T-cell (primary cell): ENCODE measurements at places on chromosomes 6 and 20.

DNA sequence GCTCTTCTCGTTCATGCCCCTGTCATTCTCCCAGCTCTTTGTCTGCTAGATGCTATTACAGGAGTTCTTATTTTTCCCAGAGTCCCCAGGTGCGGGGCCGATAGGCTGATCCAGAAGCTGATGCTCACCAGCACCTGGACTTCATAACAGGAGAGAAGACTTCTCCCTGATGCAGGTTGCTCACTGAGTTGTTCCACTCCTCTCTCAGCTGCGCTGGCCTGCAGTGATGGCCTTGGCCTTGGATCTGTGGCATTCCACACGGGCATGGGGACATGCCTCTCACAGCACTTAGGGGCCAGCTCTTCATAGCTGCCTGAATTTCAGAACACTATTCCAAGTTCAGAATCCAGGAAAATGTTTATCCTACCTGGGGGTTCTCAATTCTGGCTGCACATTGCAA lies 7.1 kb upstream of the TXNDC5 start:
- DNase-seq, result no peak

GRCh38 chr6:35500782-35501181 lies 3.9 kb upstream of the TEAD3 start:
- no peak for DNase-seq

- DNase-seq, result no peak
These were observed 110.4 kb downstream of the ADGB start for GRCh38 chr6:146709036-146709622.

DNA sequence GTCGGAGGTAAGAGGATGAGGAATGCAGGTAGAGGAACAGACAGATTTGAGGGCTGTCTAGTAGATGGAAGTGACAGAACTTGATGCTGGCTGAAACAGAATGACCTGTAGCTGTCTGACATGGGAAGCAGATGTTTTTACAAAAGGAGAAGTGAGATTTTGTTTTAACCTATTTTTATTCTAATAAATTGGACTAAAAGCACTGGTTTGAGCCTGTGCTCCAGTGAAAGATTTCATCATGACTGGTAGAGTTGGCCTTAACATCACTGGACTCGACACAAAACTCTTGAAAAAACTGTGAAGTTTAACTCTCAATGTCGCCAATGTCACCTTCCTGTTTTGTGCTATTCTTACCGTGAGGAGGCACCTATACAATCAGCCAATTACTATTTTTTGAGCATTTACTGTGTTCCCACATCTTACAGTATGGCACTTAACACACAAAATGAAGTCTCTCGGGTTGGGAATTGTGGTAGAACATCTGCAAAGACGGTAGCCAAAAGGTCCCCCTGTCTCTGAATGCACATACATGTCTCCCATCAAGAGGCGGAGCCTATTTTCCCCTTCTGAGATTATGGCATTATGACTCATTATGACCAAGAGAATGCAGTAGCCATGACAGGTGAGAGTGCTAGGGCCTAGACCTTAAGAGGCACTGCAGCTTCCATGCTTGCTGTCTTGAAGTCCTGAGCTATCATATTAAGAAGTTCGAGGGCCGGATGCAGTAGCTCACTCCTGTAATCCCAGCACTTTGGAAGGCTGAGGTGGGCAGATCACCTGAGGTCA lies 93.2 kb downstream of the FOXF2 start:
- no peak for DNase-seq

DNA sequence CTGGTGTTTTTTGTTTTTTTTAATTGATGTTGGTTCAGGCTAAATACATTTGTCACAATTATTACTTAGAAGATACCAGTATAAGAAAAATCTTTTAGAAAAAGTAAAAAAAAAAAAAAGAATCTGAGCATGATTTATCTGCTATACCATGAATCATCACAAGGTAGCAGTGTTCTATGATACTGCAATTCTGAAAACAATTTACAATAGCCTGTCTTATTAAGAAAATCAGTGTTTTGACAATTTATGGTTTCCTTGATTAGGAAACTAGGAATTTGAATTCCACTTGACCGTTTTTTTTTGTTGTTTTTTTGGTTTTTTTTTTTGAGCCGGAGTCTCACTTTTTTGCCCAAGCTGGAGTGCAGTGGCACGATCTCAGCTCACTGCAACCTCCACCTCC lies 9.3 kb upstream of the MAK start:
- no peak for DNase-seq

DNA sequence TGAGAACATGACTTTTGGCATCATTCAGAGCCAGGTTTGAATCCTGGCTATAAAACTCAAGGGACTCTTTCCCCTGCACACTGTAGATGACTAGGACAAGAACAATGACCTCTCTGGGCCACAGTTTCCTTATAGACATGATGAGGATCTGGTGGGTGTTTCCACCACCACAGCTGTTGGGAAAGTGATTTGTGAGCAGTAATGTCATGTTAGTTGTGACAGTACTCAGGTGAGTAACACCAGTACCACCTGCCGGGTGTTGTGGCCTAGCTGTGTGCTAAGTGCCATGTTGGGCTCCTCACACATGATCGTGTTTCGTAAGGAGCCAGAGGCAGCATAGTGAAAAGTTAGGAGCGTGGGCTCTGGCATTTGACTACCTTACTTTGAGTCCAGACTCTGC lies 24.1 kb downstream of the HM13 start:
- DNase-seq, result no peak

DNA sequence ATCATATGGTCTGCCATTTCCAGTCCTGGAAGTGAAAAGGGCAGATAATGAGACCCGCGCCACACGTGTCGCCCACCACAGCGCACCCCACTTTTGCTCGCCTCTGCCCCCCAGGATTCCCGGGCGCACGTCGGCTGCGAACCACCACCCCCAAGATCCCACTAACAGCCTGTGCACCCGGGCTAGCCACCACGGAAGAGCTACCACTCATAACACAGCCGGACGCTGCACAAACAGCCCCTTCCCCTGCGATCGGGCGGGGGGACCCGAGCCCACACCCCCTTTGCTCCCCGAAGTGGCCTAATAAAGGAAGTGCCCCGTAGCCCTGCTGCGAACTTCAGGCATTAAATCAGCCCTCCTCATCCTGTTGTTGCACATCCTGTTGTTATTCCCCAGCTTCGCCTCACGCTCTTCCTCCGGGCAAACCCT lies 506 bp downstream of the CITED2 start:
- DNase-seq, result no peak

DNA sequence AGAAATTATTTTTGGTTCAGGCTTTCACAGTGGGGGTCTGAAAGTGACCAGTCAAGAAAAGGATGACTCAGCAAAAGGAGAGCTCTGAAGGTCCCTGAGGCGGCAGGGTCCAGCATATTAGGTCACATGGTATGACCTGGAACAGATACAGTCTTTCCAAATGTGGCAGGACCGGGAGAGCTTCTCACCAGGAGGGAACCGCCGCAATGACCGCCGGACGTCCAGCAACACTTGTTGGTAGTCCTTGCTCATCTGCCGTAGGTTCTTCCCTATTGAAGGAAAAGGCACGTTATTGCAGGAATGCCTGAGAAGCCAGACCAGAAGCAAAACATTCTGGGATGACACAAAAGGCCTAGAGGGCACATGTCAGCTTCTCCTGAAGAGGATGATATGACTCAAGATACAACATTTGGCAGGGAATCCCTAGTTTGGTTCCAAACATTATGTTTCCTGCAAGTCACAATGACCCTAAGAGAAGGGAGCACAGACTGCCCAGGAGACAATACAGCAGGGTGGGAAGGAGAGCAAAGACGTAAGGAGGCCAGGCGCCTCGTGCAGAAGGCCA lies 17.4 kb downstream of the TBC1D20 start:
- DNase-seq, result no peak

DNA sequence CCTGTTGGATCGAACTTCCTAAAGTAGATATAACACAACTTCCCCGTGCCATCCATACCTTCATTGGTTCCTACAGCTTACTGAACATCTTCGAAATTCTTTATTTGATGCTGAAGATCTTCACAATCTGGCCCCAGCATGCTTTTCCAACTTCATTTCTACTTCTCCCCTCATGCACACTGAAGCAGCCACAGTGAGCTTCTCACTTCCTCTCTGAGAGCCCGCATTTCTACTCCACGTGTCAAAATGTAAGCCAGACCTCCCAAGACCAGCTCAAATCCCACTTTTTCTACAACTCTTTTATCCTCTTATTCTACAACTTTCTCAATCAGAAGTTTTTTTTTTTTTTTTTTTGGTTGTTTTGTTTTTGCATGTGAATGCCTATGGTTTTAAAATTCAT lies 254.7 kb downstream of the GMPR start:
- DNase-seq, result no peak

DNA sequence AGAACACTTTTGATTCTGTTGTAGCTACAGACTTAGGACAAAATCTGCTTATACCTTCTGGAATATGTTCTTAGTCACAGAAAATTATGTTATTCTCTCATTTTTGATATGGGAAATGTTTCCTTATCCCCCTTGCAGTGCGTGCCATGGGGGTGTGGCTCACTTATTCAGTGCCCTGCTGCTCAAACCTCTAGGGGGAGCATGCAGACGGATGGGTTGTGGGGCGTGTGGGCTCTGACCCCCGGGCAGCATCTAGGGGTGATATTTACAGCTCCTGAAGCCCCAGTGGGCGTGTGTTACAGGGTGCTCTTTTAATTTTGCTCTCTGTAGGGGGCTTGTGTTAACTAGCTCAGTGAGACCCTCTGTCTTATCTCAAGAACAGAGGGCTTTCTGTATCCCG lies 61.3 kb upstream of the FERMT1 start:
- no peak for DNase-seq

DNA sequence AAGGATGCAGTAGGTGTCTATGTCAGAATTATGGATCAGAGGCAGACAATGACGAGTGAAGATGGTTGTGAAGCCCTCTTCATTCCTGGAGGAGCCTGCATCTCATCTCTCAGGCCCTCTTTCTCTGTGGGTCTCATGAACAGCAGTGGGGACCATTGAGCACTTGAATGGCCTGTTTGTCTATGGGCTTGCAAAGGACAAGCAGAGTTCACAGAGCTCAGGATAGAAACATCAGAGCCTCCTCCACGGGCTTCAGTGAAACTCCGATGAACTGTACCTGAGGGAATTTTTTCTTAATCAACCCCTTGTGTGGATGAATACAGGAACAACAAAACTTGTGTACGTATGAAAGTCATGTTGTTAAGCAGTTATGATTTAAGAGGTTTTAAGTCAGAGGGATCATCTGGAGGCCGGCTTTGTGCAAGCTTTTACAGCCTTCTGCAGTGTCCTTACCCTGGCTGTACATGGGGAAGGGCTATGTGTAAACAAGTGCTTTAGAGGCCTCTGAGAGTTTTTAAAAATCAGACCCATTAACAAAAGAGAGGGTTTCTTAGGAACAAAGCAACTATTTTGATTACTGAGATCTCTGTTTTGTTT lies 29.7 kb upstream of the PI16 start:
- DNase-seq, result no peak

- DNase-seq, result no peak
These were observed 567.4 kb downstream of the C6orf118 start for GRCh38 chr6:164741938-164742451.

DNA sequence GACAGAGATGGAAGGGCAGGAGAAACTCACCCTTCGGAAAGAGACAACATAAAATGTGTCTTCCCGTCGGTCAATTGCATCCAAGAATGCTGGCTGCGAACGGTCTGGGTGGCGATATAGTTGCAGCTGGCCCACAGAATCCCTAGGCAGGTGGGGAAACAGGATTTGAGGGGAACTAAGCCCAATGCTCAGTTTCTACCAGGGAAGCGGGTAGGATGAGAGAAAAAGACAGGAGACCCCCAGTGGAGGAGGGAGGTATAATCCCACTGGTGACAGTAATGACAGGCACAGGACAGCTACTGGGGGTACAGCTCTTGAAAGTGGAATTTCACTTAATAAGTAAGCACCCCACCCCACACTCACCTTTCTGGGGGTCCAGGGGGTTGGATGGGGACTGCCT lies 7.5 kb upstream of the TNXB start:
- no peak for DNase-seq

DNA sequence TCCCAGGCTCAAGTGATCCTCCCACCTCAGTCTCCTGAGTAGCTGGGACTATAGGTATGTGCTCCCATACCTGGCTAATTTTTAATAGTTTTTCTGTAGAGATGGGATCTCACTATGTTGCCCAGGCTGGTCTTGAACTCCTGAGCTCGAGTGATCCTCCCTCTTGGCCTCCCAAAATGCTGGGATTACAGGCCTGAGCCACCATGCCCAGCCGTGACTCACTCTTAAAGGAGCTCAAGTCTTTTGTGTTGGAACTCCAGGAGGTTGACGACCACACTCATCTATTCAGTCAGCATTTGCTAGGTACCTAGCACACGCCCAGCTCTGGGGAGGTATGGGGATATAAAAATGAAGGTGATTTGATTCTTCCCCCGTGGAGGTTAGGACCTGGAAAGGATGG lies 62.8 kb downstream of the UTRN start:
- DNase-seq, result no peak

DNA sequence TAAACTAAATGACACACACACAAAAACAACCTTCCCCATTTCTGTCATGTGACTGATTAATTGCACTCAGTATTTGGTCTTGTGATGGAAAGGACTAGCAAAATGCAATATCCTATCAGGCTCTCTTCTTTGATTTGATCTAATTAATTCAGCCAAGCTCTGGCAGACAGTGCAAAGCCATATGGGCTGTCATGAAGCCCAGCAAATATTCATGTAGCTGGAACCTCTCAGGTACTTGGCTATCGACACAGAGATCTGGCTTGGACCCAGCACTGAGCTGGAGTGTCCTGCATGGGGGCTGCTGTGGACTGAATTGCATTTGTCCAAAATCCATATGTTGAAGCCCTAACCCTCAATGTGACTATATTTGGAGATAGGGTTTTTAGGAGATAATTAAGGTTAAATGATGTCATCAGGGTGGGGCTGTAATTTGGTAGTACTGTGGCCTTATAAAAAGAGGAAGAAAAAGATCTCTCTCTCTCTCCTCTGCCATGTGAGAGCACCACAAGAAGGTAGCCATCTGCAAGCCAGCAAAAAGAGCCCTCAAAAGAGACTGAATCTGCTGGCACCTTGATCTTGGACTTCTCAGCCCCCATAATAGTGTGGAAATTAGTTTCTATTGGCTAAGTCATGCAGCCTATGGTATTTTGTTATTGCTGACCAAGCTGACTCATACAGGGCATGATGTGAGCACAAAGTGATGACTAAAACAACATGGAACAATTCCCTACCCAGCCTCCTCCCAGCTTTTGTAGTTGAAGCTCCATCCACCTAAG lies 77.1 kb downstream of the STMND1 start:
- DNase-seq, result no peak
